SIG-M5 (cell line): ENCODE measurements at places on chromosomes 11 and 22.

GRCh38 chr22:26589845-26590736 is at the start of gene TPST2:
TSS of gene TPST2 (minus strand) at chr22:26590132. CDS start at chr22:26541630, 48,502 bp downstream.
- DNase-seq, result no peak

DNA sequence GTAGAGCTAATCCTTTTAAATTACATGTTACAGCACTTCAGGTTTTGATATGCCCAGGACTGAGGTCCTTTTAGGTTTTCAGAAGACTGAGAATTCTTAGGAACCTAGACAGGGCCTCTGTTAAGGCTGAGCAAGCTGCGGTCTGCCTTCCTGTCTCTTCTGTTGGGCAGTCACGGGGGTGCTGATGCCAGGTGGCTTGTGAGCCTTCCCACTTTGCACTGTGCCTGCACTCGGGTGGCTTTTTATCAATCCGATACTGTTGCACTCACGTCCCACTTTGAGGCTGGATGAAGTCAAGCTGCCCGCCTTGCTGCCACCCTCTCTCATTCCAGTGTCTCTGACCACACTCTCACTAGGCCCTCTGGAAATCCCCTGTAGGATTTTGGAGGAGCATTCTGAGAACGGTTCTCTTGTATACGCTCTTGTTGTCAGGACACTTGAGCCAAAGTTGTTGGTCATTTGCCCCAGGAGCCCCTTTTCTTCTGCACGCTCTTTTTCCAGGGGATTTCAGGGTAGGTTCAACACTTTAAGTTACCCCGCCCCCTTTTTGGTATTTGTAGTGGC is 141.8 kb downstream of the TEAD1 start:
- DNase-seq, result no peak

DNA sequence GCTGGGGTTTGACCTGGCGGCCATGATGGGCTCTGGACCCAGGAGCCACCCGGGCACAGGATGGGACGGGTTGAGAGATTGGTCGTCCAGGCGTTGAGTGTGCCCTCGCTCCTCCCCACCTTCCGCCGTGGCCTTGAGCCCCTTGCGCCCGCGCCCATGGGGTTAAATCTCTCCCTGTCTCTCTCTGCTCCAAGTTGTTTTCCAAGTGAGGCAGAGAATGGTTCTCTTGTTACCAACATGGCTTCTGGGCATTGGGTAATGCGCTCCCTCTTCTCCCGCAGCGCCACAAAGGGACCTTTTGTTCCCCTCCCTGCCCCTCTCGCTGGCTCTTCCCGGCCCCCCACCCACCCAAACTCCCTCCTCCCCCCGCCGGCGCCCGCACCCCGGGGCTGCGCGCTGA is 18.8 kb upstream of the PICK1 start:
- DNase-seq, result no peak

- no peak for DNase-seq
Observed at GRCh38 chr11:93049740-93050139, 80.3 kb downstream of the MTNR1B start.

DNA sequence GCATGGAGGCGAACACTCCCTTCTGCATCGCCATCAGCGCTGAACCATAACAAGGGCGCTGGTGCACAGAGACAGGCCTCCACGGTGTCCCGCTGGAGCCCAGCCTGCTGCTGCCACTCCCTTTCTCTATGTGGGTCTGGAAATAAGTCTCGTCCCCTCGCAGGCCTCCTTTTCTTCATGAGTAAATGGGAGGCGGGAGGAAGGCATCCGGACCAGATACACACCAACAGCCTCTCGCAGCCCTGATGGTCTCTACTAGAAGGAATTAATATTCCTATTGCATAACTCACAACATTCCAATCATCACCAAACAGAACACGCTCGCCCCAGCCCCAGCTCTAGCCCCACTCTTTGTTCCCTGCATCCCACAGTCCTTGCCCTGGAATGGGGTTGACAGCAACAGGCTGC is 14.9 kb downstream of the RASD2 start:
- no peak for DNase-seq

GRCh38 chr11:93655581-93656255 is 5.8 kb upstream of the CEP295 start:
- DNase-seq, result no peak

GRCh38 chr11:117197516-117198456 is 1.4 kb upstream of the TAGLN start:
- DNase-seq, result no peak

DNA sequence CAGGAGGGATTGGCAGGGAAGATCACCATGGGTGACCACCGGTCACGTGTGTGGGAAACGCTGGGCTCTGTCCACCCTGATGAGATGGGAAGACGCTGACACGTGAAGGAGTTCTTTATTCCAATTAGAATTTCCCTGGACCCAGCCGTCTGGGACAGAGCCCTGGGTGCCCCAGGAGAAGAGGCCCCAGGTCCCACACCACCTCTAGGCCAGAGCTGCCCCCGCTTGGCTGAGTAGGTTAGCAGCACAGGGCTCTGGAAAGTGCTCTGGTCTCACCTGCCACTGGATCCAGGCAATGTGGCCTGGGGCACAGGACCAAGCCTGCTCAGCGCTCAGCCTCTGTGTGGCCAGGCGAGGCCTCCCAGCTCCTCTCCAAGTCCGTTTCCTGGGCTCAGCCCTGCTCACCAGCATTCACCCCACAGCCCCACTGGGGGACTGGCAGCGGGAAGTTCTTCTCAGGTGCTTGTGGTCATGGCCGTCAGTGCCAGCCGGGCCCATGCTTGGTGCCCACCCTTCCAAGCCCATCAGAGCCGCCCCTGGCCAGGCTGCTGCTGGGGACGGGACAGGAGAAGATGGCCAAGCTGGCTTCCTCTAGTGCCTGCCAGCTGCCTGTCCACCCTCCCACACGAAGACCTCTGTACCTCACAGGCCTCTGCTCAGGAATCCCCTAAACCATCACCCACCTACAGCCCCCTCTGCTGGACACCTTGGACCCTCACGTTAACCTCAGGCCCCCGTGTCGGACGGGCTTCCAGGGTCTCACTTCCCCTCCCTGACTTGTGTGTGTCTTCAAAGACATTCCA is 62.5 kb upstream of the FGF3 start:
- DNase-seq, result no peak

- DNase-seq, result no peak
Observed at GRCh38 chr22:45205276-45205925, 35.3 kb downstream of the KIAA0930 start.

DNA sequence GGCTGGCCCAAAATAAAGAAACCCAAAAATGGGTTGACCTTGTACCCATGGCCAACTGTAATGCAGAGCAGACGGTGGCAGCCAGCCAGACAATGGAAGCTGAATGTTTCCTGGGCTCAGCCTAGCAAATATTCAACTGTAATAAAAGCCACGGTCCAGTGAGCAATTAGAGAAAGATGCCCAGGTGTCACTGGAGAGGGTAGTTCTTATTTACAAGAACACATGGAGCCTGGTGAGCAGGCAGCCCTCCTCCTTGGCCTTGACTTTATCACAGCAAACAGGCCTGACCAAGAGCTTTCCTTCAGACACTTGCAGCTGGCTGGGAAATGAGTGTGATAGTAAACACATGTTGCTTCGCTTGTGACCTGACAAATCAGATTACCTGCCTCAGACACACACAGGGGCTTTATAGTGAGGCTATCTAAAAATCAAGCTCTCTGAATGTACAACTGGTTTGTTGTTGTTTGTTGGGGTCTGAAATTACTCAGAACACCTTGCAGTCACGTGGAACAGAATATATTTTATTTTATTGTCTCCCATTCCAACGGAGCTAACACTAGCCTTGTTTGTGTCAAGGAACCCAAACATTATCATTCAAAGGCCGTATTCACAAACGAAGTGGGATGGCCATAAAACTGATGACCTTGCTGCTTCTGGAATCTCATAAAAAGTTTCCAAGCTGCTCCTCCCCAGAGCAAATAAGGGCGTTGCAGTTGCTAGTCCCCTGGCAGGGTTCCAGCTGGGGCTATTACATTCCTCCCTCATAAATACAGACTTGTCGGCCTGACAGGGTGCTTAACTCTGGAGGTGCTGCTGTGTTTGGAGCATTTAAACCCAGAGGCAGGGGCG is 161.1 kb downstream of the BBOX1 start:
- DNase-seq, result no peak

GRCh38 chr11:12131943-12132789 is 21.8 kb downstream of the MICAL2 start:
- DNase-seq, result no peak

DNA sequence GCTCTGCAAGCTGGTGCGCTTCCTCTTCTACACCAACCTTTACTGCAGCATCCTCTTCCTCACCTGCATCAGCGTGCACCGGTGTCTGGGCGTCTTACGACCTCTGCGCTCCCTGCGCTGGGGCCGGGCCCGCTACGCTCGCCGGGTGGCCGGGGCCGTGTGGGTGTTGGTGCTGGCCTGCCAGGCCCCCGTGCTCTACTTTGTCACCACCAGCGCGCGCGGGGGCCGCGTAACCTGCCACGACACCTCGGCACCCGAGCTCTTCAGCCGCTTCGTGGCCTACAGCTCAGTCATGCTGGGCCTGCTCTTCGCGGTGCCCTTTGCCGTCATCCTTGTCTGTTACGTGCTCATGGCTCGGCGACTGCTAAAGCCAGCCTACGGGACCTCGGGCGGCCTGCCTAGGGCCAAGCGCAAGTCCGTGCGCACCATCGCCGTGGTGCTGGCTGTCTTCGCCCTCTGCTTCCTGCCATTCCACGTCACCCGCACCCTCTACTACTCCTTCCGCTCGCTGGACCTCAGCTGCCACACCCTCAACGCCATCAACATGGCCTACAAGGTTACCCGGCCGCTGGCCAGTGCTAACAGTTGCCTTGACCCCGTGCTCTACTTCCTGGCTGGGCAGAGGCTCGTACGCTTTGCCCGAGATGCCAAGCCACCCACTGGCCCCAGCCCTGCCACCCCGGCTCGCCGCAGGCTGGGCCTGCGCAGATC is 16.5 kb downstream of the P2RY2 start:
- DNase-seq, result no peak

GRCh38 chr11:416051-416756 is 1.4 kb upstream of the SIGIRR start:
- no peak for DNase-seq

- no peak for DNase-seq
Observed at GRCh38 chr11:85627332-85627997, at the start of gene DLG2. TSS of gene DLG2 (minus strand) at chr11:85627344.

GRCh38 chr22:25122136-25122764 is 77.4 kb upstream of the CRYBB3 start:
- DNase-seq, result no peak

DNA sequence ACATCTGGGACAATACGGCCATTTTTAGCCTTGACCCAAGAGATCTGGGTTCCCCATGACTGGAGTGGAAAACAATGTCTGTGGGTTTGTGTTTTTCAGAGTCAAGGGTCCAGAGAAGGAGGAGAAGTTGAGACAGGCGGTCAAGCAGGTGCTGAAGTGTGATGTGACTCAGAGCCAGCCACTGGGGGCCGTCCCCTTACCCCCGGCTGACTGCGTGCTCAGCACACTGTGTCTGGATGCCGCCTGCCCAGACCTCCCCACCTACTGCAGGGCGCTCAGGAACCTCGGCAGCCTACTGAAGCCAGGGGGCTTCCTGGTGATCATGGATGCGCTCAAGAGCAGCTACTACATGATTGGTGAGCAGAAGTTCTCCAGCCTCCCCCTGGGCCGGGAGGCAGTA is 15.7 kb downstream of the NNMT start:
- no peak for DNase-seq

DNA sequence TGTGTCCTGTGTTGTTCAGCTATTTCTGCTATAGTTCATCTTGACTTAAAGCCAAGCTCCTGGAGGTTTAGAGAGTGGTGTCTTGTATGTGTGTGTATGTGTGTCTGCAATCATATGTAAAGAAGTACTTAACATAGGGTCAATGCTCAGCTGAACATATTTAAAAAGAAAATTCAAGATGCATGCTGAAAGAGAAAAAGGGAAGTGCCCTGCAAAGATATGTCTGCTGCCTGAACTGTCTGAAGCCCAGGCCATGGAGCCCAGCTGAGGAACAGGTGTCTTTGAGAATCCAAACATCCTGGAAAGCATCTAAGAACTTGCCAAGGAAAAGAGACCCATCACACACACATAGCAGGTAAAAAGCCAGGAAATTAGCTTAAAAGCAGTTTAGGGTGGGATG is 6.6 kb downstream of the TCN1 start:
- no peak for DNase-seq

- DNase-seq, result no peak
Observed at GRCh38 chr11:126951465-126951864, 49.1 kb downstream of the KIRREL3 start.

GRCh38 chr22:48866906-48867681 is 960.6 kb downstream of the BRD1 start:
- DNase-seq, result no peak

DNA sequence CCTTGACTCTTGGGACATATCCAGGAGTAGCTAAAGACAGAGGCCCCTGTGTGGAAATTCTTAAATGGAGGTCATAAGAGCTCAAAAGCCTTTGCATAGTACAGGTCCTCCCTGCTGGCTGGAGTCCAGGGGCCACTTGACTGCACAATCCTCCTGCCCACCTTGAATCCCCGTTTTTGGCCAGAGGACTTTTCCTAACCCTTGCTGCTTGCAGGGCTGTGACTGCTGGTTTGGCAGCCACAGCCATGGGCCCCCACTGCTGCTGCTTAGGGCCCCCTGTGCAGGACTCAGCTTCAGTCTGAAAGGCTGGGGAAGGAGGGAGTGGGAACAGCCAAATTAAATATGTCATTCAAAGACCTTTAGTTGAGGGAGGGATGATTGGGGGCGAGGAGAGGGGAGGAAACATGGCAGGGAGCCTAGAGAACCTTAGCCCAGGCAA is 33.4 kb downstream of the ARHGAP1 start:
- DNase-seq, result no peak

DNA sequence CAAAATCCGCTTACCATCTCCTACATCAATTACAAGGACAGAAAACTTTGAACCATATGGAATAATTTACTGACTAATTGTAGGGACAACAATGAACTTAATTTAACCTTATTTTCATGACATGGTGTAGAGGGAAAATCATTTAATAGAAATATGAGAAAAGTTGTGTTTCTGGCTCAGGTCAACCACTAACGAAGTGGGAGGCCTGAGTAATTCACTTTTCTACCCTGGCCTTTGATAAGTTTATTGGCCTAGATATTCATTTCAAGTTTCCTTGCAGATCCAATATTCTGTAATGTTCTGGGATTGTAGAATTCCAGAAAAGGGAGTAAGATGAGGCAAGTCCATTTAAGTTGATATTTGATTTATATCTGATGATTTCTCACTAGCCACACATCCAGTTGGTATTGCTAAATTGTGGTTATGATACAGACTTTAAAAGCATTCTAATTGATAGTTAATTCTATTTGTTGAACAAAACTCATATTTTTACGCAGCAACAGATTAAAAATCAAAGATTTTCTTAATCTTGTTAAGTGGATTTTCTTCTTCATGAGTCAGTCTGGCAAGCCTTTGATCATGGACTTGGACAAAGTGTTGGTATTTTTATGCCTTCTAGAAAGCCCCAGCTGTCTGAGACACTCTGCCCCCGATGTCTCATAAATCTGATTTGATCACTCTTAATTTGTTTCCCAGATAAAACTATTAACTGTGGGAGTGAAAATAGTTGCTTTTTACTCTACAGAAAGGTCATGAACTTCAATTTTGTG is 336.5 kb downstream of the TMEM135 start:
- DNase-seq, result no peak

- no peak for DNase-seq
Observed at GRCh38 chr11:73645972-73646631, at the start of gene PLEKHB1. TSS of gene PLEKHB1 (plus strand) at chr11:73646581. CDS start at chr11:73646609, 28 bp downstream.

- DNase-seq, result no peak
Observed at GRCh38 chr11:69386594-69387408, 92.8 kb downstream of the MYEOV start.
